ENCODE measurements at places on chromosomes 11 and 22.

DNA sequence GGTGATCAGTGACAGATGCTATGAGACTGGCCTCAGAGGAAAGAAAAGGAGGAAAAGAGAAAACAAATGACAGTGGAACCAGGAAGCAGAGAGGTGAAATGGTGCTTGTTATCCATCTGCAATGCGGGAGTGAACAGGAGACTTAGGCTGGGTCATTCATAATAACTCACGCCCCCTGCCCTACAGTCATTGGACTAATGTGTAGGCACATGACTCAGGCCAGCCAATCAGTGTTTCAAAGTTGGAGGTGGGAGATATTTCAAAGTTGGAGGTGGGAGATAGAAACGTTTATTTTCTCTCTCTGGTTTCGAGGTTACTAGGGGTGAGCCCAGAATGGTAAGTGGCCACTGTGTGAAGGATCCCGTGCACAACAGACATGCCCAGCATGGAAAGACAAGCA, 30.3 kb downstream of the SLC22A6 start:
- DNase-seq: no peak

DNA sequence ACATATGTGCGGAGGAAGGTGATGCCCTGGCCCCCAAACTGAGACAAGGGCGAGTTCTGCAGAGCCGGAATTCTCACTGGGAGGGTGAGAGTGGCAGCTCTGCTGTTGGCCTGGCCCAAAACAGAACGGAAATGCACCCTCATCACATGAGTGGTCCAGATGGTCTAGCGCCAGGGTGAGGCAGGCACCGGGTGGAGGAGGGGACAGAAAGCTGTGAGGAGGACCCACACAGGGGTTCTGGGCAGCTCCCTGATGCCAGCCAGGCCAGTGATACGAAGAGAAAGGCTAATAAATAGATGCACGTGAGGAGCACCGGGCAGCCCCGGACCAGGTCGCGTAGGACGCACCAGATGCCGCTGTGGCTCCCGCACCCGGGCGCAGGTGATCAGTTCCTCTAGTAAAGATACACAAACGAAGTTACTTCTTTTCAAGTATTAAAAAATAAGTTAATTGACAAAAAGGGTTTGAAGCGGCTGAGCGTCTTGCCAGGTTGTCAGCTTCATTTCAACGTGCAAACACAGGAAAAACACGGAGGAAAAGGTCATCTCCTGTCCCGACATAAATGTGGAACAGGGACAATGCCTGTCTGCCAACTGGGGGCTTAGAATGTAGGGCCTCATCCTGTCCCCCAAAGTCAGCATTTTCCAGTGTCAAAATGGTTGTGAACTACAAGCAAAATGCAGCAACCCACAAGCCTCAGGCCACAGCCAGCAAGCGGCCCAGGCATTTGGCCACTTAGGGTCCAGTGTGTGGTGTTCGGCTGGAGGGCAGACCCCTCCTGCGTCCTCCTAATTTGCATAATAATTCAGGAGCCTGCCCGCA, 15.3 kb upstream of the BID start:
- no peak for DNase-seq

DNA sequence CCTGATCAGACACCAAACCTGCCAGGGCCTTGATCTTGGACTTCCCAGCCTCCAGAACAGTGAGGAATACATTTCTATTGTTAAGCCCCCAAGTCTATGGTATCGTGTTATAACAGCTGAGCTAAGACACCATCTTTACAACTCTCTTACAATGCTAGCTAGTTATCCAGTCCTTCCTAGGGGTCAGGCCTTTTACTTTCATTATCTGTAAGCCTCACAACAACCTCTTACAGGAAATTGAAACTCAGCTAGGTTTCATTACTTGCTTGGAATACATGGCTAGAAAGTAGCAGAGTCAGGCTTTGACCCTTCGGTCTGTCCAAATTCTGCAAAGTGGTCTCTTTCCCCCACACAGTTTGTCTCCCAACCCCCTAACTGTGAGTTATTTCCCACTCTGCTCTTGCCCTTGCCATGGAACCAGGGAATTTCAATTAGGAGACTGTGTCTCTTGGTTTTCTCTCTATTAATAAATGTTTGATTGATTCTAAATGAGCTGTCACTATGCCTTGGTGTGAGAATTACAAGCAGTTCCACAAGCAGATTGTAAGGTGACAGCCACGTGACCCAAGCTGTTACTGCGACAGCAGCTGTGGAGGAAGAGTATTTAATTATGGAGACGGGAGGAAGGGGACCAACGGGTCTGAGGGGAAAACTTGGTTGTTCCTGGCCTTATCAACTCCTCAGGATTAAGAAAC, 38.4 kb upstream of the CLMP start:
- DNase-seq: no peak

DNA sequence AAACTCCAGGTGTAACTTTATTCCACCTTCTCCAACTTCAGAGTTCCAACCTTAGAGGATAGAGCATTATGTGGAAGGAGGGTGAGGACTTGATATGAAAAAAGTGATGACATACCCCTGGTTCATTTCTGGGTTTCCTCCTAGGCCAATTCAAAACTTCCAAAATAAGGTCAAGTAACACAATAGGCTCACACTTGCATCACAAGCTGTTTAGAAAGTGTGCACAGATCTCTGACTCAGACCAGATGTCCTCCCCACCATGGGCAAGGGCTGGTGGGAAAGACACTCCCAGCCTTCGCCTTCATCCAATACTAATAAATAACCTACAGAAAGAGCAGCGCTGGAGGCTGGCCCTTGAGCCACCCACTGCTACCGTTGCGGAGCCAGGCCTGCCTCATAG, 5.8 kb upstream of the BUD13 start:
- DNase-seq: no peak

GRCh38 chr22:49845666-49846459, 7.8 kb upstream of the ZBED4 start:
- no peak for DNase-seq

- DNase-seq: no peak
These were observed 219.7 kb downstream of the CEP164 start for GRCh38 chr11:117547195-117547850.

DNA sequence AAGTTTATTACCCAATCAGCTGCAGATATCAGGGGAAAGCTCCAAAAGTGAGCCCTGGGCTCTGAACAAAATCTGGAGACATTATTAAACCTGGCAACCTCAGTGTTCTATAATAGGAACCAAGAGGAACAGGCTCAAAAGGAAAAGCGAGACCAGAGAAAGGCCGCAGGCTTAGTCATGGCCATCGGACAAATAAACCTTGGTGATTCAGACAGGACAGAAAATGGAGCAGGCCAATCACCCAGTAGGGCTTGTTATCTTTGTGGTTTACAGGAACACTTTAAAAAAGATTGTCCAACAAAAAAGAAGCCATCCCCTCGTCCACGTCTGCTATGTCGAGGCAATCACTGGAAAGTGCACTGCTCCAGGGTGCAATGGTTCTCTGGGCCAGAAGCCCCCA, 7.7 kb upstream of the PANX1 start:
- no peak for DNase-seq

GRCh38 chr22:39527481-39527961, 5.0 kb downstream of the RPS19BP1 start:
- DNase-seq: no peak

GRCh38 chr11:10728789-10729472, 22.1 kb upstream of the CTR9 start:
- no peak for DNase-seq

GRCh38 chr22:25898707-25899365, 156.8 kb downstream of the MYO18B start:
- no peak for DNase-seq

DNA sequence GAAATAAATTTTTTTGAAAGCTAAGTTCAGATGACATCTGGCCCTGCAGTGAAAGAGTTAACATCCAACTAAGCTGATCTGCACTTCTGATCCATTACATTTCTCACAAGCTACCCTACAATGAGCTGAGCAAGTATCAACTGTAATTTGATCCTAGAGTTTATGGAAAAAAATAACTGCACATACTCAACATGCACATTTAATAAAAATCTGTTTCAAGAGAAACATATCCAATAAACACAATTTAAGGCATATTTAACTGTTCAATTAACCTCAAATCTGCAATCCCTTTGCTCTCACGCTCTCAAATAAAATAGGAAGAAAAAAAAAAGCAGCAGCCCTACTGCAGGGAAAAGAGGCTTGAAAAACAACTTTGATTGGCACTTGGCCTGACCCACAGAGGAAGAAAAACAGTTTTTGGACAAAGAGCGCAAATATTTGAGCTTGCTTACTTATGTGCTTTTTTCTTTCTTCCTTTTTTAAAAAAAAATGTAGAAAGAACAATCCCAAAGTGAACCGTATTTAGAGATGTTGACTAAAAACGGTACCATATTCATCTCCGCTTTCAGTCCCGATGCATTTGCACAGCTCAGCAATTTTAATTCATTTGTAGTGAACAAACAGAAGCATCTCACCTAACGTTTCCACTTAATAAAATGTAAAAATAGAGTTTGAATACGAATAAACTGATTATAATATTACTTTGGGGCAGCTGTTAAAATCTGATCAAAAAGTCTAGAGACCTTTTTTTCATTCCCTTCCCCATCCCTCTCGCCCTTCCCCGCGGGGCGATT, 1.6 kb downstream of the SESN3 start:
- DNase-seq: no peak

GRCh38 chr11:43548916-43549315, 131.6 kb upstream of the HSD17B12 start:
- DNase-seq: no peak

- no peak for DNase-seq
These were observed 10.3 kb downstream of the TNNT3 start for GRCh38 chr11:1929621-1930461.

- DNase-seq: no peak
These were observed 15.3 kb downstream of the KCNJ5 start for GRCh38 chr11:128906185-128907050.

DNA sequence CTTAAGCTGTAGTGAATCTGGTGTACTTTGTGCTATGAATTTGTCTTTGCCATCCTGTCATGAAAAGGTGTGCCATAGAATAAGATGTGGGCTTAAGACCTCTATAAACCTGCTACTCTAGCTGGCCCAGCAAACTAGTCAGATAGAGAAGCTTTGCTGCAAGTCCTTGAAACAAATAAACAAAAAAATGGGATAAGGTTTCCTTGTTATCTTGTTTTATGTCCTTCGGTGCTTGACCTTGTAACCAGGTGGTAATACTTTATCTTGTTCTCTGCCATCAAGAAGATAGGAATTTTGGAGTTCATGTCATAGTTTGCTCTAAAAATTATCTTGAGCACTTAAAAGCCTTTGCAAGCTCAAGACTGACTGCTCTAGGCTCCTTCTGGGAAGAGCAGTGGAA, 14.3 kb upstream of the TMEM86A start:
- no peak for DNase-seq

DNA sequence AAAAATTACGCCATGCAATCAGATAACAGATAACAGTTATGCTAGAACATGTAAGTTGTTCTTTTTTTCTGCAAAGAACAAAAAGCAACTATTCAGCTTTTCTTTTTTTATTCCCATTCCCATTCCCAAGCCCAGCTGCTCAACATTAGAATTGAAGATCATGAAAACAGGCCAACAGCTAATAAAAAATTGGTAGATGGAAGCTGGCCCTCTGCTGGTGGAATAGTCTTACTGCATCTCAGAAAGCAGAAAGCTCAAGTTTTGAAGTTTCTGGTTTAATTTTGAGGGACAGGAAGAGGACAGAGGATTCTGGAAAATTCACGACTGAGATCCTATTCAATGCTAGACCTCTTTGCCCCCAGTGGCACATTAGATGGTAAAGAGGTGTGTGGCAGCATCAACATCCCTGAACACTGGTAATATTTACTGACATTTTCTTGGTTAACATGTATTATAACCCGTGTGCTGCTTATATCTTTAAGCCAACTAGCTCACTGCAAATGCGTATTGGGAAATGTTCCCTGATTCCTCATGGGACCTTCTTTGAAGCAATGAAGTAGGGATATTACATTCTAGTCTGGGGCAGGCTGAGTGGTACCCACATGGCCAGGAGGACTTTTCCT, 591.2 kb downstream of the OPCML start:
- DNase-seq: no peak

GRCh38 chr22:18056161-18056666, 21.6 kb upstream of the PEX26 start:
- no peak for DNase-seq

- no peak for DNase-seq
These were observed 50.1 kb downstream of the SLC35F2 start for GRCh38 chr11:107808521-107808920.

DNA sequence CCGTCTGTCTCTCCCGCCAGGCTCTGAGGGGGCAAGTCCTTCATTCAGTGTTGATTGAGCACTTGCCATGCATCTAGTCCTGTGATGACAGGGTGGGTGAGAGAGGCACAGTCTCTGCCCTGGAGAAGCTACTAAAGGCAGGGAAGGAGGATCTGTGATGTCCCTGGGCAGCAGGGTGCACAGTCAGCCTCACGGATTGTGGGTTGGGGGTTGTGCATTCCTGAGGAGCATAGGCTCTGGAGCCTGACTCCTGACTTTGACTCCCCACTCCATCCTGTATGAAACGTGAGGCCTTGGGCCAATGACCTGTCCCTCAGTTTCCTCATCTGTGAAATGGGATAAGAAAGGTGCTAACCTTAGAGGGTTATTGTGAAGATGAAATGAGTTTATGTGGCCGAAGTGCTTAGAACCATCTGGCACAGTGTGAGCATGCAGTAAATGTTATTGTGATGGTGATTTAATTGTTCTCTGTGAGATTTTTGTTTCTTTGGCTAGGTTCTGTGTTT, 4.7 kb downstream of the SLC22A8 start:
- DNase-seq: no peak

- no peak for DNase-seq
These were observed 14.5 kb upstream of the AMOTL1 start for GRCh38 chr11:94753630-94754029.

DNA sequence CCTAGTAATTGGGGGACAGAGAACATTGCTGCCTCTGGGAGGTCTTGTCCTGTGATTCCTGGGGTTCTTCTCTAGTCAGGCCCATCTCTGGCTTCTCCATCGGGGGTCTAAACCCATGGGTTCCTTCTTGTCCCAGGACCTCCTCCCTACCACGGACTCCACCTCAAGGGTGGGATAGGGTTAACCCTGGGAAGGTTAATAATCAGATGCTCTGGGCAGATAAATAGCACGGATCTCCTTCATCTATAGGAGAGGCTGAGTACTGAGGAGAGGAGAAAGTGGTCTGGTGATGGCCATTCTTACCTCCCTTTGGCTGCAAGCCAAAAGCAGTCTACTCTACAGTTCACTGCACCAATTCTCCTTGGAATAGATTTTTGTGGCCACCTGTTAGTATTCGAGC, 10.5 kb downstream of the HEPHL1 start:
- DNase-seq: no peak

GRCh38 chr11:126358763-126359160, 3.3 kb downstream of the ST3GAL4 start:
- DNase-seq: peak; percentile 45

- no peak for DNase-seq
These were observed 62.8 kb upstream of the PRDM11 start for GRCh38 chr11:45083544-45084087.

Measured in natural killer cell treated with Interleukin-12 subunit alpha and Interleukin-12 subunit beta and Interleukin-15 and Interleukin-18, amount 100 ng/mL, for 72 hours (primary cell).